ENCODE measurements at places on chromosomes 1 and 21.

GRCh38 chr1:118659646-118660045, 328.5 kb downstream of the TBX15 start:
- no peak for DNase-seq

- no peak for DNase-seq
Observed at GRCh38 chr1:113266788-113267187, 123.5 kb upstream of the MAGI3 start.

- DNase-seq, result no peak
Observed at GRCh38 chr1:22831729-22832413, 121.2 kb downstream of the EPHB2 start.

GRCh38 chr1:30189818-30190500, 533.4 kb downstream of the MATN1 start:
- DNase-seq, result peak; percentile 27

DNA sequence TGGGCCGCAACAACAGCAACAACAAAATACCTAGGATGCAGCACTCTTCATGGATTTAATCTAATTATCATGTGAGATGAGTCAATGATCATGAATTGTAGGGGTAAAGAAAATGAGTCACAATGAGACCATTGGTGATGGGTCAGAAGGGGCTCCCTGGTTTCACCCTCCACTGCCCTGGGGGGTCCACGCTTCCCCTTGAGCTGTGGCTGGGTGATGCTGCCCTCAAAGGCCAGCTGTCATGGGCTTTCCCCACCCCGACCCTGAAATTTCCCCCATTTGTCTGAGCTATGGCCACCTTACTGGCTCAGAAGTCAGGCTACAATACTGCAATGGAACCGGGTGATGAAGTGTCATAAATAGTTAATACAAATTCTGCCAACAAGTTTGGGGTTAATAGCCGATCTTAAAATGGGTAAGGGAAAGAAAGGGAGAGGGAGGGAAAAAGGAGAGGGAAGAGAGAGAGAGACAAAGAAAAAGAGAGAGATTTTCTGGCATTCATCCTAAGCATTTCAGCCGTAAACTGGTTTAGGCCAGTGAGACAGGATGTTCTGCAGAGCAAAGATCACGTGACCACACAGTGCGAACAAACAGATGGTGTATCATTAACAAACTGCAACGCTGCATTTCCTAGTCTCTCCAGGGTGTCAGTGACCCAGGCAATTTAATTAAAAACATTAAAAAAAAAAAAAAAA, 143.4 kb upstream of the ERRFI1 start:
- DNase-seq, result peak; percentile 78

DNA sequence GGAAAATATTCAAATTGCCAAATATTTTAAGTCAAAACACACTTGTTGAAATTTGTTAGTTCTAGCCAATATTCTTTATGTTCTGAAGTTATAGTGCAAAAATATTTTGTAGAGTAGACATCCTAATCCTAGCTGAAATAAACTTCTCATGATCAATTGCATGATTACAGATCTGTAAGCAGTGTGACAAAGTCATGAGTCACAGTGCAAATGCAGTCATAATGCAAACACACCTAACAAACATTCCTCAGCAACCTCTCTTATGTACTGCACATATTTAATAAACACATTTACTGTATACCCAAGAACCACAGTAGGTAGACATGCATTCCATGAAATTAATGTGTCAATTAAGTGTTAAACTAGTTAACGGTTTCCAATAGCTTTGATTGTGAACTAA, 1857.4 kb downstream of the NCAM2 start:
- no peak for DNase-seq

GRCh38 chr1:202144402-202145067, at the start of gene ARL8A:
ARL8A (minus strand) TSS chr1:202144737; CDS start chr1:202144572, 165 bp downstream.
- DNase-seq, result peak; percentile 91

Data from WERI-Rb-1 (cell line).